ENCODE measurements at places on chromosomes 1 and 21.

DNA sequence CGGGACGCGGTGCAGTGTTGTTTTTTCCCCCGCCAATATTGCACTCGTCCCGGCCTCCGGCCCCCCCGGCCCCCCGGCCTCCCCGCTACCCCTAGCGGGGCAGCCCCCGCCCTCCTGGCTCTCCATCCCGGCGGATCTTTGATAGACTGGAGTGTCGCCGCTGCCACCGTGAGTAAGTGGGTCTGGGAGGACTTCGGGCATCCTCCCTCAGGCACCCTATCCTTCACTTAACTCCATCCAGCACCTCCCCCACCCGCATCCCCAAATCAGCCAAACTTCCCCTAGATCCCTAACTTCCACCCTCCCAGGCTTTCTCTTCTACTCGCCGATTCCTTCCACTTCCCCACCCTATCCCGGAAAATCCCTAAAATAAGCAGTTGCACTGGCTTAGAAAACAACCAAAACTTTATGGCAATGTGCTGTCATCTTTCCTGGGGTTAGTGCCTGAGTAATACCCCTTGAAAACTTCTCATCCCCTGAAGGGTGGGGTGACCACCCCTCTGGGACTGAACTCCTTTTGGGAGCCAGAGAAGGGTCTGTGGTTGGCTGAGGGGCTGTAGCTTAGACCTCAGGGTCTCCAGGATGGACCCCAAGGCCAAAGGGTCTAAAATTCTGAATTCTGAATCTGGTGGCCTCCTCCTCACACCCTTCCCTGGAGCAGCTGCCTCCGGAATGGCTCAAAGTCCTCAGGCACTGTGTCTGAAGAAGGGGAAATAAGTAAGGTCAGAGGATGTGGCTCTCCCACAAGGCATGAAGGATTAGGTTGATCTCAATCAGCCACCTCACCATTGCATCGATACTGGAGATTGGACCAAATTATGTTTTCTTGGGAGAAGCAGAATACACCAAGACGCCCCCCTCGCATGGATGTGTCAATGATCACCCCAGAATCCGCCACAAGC is 12.2 kb downstream of the THBS3 start:
- no peak for DNase-seq

GRCh38 chr1:32200226-32201010 is at the start of gene CCDC28B:
Gene CCDC28B (plus strand): TSS chr1:32200595. CDS start chr1:32201936, 1,341 bp downstream.
- DNase-seq: peak; percentile 70

GRCh38 chr1:67847466-67847865 is 14.2 kb upstream of the GNG12 start:
- no peak for DNase-seq

- DNase-seq: no peak
Measured at GRCh38 chr1:14741082-14741481, 142.6 kb downstream of the KAZN start.

GRCh38 chr1:51310871-51311613 is 19.3 kb downstream of the TTC39A start:
- peak; percentile 13 for DNase-seq

DNA sequence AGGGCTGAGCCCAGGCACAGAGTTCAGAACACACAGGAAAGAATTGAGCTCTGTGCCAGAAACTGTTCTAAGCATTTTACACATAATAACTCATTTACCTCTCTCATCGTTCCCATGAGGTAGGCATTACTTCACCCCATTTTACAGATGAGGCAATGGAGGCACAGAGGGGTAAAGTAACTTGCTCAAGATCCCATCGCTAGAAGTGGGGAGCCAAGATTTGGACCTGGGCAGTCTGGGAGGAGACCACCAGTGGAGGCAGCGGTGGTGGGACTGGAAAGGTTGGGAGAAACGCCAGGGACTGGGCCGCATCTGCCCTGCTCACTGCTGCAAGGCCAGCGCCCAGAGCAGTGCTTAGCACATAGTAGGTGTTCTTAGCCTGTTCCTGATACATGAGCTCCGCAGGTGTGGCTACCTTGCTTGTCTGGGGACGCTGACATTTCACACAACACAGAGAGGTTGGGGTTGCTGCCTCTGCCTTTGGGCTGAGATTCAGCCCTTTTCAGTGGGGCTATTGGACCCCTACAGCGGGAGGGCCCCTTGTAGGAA is 27.8 kb upstream of the EPS8L3 start:
- no peak for DNase-seq

GRCh38 chr1:186479162-186479561 is 18.2 kb upstream of the PDC start:
- DNase-seq: no peak

DNA sequence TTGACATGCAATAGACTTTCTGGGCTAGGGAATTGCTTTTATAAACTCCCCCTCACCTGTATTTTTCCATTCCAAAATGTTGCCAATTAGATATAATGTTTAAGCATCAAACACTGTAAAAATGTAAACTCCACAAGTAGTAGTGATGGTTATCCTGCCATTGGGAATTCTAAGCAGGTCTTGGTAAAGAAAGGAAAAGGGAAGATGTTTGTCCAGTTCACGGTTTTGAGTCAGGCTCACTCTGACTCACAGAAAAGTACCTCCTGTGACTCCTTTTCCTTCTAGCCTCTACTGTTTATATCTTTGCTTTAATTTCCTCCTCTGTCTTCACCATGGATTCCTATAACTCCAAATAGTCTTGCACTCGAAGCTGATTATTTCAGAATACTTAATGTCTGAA is 19.0 kb upstream of the PTPN14 start:
- peak; percentile 30 for DNase-seq

DNA sequence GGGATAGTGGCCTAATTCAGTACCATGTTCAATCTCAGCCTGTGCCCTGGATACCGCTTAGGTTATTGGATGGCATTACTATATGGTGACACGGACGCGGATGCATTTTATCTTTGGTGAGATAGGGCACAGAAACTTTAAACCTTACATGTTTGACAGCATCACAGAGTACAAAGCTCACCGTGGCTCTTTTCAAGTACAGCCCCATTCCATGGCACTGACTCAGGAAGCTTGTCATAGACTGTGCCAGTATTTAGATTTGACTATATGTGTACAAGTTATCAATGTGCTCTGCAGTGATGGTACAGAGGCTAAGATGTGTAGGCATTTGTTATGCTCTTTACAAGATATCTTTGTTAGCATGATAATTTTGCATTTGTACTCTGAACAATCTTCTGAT is 169.0 kb downstream of the RYR2 start:
- DNase-seq: no peak

GRCh38 chr1:101175886-101176285 is 60.9 kb upstream of the S1PR1 start:
- no peak for DNase-seq

- no peak for DNase-seq
Measured at GRCh38 chr1:115165776-115166175, 76.5 kb upstream of the TSPAN2 start.

GRCh38 chr1:91895832-91896556 is 10.0 kb upstream of the TGFBR3 start:
- DNase-seq: no peak

DNA sequence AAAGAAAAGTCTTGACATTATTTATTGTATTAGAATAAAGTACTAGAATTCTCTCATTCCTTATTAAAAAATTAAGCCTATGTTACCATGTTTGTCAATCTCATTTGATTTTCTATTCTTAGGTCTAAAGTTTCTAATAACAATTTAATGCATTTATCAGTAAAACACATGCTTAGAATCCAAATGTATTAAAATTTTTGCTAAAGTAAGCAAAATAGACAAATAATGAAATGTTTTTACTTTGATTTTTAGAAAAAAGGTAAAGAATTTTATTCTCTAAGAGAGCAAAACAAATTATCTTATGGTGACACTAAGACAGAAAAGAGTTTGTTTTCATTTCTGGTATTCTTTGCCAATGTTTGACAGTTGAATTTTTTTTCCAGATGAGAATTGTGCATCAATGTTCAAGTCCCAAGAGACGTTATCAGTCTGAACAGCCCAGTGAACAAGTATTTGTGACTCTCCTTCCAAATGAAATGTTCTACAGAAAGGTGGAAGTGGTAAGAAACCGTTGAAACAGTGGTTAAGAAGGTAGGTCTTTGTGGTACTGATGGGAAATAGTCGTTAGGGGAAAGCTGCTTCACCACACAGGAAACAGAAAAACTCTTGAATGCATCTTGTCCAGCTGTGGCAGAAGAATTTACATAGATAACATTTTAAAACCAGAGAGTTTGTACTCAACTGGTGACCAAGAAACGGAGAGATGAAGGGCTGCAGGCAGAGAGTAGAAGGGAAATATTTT is 402.5 kb downstream of the PTPRC start:
- no peak for DNase-seq

DNA sequence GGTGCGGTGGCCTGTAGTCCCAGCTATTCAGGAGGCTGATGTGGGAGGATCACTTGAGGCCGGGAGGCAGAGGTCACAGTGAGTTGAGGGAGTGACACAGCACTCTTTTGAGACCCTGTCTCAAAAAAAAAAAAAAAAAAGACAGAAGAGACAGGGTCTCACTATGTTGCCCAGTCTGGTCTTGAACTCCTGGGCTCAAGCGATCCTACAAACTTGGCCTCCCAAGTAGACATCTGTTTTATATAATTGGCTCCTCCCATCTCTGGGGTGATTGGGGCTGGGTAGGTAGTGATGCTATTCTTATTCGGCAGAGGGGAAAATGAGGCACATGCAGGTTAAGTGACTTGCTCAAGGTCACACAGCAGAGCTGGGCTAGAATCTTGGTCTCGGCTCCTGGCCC is 23.6 kb upstream of the VPS13D start:
- no peak for DNase-seq

GRCh38 chr1:208641579-208642280 is 397.5 kb upstream of the PLXNA2 start:
- DNase-seq: no peak

All from skeletal muscle cell (primary cell).